ENCODE measurements at places on chromosomes 7 and 10. TPM values are rescaled to one million over a fixed set of nuclear protein-coding genes. Genes with fewer than 3 reads are reported as not detected.

The ZCCHC24 gene
- 3.1 TPM for total RNA-seq

DNA sequence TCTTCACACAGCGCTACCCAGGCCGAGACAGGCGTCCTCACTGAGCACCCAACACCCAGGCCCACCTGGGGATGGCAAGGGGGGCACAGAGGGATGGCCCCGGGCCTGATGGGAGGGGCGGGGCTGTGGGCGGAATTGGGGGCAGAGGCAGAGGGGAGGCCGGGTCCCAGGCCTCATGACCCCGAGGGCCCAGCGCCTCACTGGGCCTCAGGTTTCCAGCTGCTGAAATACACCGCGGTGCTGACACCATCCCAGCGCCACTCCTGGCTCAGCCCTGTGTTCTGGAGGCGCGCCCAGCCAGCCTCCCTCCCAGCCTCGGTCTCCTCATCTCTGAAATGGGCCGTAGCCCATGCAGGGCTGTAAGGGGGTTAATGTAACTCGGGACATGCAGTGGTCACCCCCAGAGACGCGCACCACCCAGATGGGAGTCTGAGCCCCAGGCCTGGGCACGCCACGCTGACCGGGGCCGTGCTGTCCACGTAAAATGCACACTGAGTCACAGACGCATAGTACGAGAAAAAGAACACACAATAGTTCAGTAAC lies 82.3 kb downstream of the UNCX start:
- DNase-seq = no peak

The ADCY1 gene
- total RNA-seq = 8.4 TPM

The CHST3 gene
- 85.0 TPM for total RNA-seq

All from mammary epithelial cell (primary cell).